Stimulated activated CD8-positive, alpha-beta memory T cell treated with anti-CD3 and anti-CD28 coated beads, Interleukin-4, amount 100 ng/mL, for 4 hours (primary cell): ENCODE measurements at places on chromosomes 2 and 18.

- no peak for DNase-seq
Measured at GRCh38 chr18:21210784-21211183, 31.2 kb upstream of the GREB1L start.

DNA sequence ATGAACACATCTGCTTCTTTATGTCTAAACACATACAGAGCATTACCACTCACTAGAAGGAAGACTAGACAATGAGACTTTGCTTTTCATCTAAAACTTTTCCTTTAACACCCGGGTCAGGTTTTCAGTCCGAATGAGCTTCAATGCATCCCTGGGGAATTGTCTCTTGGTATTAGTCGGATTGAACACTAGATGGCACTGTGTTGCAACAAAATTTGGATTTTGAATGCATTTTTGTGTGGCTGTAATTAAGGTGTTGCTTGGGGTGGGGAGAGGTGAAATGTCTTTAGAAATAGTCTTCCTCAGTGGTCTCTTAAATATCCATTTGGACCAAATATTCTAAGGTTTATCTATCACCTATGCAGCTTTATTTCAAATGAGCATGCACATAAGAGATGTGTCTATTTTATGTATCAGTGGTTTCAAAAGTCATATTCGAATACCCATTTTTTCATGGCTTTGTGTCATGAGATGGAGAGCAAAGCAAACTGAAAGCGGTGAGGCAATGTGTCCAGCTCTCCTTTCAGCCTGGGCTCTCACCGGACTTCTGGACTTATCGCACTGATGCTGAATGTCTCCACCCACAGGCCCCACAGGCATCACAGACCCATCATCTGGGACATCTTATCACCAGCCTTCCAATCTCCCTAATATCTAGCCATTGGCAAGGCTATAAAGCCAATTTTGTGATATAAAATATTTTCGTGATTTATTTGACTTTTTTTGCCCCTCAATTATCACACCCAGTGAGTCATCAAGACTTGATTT is 510.3 kb downstream of the RNF144A start:
- no peak for DNase-seq

GRCh38 chr2:184814421-184814820 is 216.1 kb downstream of the ZNF804A start:
- no peak for DNase-seq

- no peak for DNase-seq
Measured at GRCh38 chr18:35938158-35938557, 34.3 kb upstream of the RMP24 start.

DNA sequence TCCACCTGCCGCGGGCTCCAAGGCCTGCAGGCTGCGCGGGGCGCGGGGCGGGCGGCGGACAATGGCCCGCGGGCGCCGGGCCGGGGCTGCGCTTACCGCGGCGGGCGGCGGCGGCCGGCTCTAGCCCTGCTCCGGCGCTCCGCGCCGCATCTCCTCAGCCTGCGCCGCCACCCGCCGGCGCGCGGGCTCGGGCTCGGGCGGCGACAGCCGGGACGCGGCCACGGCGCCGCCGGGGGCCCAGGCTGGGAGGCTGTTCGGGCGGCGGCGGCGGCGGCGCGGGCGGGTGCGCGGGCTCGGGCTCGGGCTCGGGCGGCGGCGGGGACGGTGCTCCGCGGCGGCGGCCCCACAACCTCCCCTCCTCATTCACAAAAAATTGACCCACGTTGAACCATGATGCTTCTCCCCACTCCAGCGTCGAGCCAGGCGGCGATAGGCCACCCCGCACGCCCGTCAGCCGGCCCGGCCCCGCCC is at the start of gene HDAC4:
Gene HDAC4 (minus strand): TSS at position 425 of the 471 bp plus-strand sequence. CDS start 48,321 bp downstream, outside the sequence.
- DNase-seq: no peak

DNA sequence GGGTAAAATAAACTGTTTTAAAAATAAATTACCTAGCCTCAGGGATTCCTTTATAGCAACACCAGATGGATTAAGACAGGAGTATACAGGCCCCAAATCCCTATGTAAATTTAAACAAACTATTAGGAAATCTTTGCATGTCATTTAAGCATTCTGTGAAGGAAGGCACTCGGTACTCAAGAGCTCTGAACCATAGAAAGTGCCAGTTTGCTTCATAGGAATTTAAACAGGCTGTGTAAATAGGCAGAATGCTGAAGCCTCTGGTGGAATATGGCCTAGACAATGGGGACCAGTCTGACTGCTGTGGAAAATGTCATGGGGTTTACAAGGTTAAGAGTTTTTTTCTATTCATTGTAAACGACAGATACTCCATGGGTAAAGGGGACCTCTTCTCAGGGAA is 377.4 kb downstream of the DLGAP1 start:
- no peak for DNase-seq

DNA sequence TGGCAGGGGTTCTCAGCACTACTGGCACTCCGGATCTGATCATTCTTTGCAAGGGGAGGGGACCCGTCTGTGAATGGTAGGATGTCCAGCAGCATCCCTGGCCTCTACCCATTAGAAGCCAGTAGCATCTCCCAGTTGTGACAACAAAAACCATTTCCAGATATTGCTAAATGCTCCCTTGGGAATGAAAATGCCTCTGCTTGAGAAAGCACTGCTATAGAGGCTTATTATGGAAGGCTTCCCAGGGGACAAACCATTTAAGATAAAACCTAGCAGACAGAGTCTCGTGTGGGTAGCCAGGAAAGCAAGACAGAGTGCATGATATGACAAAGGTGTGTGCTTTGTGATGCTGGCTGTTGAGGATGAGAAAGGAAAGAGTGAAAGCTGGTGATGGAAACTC is 273.7 kb downstream of the TMX3 start:
- DNase-seq: no peak

GRCh38 chr18:36160959-36161371 is 26.3 kb upstream of the MOCOS start:
- DNase-seq: no peak

DNA sequence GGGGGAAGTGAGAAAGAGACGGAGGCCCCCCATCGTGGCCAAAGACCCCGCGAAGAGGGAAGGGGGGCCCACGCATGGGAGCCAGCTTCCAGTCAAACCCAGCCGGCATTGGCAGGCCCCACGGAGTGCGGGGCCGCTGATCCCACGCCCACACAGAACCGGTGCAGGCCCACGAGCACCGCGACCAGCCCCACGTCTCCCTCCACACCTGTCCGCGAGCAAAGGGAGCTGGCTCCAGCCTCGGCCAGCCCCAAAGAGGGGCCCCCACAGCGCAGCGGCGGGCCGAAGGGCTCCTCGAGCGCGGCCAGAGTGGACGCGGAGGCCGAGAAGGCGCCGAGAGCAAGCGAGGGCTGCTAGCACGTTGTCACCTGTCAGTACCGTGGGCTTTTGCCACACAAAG is 125.0 kb upstream of the TWIST2 start:
- no peak for DNase-seq

DNA sequence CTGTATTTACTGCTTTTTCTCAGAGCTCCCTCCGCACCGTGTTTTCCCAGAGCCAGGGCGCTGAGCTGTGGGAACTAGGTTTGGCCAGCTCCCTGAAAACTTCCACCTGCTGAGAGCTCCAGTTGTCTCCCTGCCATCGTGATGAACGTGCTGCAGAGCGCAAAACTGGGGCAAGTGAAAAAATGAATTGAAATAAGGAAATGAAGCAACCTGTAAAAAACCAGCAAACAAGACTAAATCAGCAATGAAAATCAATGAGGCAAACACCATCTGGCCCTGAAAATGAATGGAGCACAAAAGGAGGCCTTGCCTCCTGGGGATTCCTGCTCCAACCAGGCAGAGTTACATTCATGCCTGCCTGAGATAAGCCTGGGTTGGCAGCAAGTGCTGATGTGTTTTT is 129.9 kb downstream of the MARCHF4 start:
- no peak for DNase-seq

- DNase-seq: no peak
Measured at GRCh38 chr2:74703373-74703772, 49.3 kb downstream of the SEMA4F start.

DNA sequence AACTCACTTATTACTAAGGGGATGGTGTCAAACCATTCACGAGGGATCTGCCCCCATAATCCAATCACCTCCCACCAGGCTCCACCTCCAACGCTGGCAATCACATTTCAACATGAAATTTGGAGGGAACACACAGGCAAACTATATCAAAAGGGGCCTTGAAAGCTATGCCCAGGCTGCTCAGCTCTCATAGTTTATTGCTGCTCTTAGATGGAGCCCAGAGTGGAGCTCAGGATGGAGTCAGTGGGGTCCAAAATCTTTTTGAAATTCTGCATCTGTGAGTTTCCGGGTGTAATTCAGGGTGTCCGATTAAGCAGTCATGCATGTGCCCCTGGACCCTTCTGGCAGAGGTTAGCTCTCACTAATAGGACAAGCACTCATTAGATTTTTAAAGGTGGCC is 24.3 kb downstream of the RHOB start:
- no peak for DNase-seq
